ENCODE measurements at places on chromosomes 11 and 22.

DNA sequence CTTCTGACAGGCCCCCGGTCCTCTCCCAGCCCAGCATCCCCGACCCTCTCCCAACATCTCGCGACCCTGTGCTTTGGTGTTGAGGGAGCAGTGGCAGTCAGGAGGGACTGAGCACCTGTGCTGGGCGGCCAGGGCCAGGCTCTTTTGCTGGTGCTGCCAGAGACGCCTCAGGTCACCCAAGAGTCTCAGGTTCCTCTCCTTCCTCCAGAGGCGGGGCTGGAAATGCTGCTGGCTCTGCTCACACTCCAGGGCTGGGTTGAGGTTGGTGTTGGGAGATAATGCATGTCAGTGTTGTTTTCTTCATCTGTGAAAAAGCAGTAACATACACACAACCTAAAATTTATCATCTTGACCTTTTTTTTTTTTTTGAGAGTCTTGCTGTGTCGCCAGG, 1.2 kb upstream of the IGLL1 start:
- no peak for DNase-seq

- no peak for DNase-seq
These were observed 16.8 kb upstream of the LDLRAD3 start for GRCh38 chr11:35927104-35927503.

DNA sequence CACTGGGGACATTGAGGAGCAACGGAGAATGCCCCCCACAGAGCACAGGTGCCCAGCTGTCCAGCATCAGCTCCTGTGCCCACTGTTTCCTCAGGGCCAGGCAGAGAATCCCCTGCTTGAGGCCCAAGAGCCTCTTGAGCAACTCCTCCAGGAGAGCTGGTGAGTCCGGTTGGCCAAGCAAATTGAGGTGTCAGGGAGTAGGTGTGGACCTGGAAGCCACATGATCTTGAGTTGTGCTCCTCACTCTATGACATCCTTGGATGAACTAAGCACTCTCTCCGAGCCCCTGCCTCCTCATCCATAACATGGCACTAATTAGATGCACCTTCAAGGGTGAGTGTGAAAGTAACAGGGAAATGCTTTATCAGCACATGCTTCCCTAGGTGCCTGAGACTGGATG, 121.3 kb downstream of the DBX1 start:
- DNase-seq = no peak

DNA sequence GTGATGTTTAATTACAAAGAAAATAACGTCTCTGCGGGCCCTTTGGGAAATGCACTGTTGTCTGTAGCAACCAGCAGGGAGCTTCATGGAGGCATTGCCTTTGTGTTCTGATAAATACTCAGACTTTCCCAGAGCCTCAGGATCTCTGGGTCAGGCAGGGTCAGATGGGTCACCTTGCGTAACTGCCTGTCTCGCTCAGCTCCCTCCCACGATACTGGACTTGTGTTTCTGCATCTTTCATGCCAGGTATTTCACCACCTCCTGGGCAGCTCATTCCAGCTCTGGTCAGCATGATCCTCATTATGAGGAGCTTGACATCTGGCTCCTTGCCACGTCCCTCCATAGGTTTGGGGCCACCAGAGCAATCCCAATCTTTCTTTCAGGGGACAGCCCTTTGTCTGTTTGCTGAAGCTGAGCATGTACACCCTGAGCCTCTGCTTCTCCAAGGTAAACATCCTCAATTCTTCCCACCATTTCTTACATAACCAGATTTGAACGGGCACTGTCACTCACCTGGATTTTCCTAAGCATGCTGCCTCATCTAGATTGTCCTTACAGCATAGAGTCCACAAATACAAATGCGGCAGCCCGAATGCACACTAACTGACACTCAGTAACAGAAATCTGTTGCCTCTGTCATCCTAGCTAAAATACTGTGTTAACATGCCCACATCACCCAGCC, 162.3 kb downstream of the LARGE1 start:
- DNase-seq = no peak

DNA sequence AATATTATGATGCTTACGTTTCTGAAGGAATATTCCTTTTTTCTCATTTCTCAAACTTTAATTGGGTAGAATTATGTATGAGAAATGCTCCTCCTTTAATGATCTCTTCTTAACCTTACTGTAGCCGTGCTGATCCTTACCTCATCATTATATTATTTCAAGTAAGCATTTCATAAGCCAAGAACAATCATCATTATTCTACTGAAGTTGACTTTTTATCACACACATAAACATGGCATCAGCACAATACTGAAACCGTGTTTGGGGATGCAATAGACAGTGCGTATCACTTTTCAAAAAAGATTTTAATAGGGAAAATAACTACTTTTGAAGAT, 162.8 kb downstream of the ARHGAP42 start:
- no peak for DNase-seq

DNA sequence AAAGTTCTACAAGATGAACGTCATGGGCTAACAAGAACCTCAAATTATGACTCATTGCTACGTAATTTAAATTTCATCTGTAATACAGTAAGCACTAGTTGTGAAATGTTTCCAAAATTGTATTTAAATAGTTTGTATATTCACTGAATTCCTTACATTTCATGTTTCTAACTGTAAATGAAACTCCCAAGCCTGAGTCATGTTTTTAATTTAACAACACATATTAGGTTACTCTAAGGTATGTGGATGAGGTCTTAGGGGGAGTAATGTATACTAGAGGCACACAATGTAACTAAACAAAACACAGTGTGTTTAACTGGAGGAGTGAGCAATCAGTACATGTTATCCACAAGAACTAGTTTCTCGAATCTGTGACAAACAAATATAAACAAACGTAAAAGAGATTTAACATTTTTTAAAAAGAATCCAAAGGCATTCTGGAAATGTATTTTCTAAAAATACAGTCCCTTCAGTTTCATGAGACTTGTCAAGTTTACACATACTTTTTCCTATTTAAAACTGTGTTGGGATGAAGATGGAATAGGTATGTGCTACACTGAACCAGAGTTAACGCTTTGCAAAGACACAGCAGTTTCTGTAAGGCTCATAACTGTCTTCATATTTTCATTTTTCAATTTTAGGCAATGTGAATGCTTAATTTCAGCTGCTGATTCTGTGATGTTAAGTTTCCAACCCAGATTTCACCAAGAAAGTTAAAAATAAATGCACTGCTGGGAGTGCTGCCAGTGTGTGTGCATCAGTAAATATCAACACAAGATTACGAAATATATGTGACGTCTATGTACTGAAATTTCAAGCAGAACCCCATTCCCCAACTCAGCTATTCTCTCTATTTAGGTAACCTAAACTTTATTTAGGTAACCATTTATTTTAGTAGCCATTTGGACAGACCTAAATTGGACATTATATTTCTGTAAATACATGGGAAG, 52.6 kb downstream of the PITPNB start:
- peak; percentile 87 for DNase-seq

DNA sequence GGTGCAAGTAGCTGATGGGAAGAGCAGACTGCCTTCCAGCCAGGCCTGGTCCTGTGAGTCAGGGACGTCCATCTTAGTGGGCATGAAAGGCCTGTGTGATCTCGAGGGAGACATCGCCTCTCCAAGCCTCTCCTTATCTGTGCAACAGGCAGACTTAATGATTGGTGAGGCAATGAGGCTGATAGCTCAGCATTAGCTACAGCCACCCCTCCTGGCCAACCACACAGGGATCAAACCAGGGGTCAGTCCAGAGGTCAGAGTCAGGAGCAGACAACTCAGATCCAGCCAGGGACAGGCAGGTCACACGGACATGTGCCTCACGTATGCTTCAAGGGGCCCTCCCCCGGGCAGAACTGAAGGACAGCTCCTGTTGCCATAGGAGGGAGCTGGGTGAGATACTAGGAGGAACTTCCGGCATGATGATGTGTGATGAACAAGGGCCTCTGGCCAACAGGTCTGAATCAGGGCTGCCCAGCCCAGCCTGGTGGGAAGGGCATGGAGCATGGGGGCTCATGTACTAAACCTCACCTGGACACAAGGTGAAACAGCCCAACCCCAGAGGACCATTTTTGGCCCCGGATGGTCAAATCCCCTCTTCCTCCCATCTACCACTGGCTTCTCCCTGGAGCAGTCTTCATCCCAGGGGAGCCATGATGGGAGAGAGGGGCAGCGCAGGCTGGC, 2.8 kb upstream of the APOC3 start:
- DNase-seq = no peak

GRCh38 chr11:58845386-58845785, 882 bp upstream of the GLYATL2 start:
- DNase-seq = no peak
